ENCODE measurements at places on chromosomes 7 and 10.

- no peak for DNase-seq
These were observed 980.8 kb upstream of the LRRTM3 start for GRCh38 chr10:65945061-65945460.

DNA sequence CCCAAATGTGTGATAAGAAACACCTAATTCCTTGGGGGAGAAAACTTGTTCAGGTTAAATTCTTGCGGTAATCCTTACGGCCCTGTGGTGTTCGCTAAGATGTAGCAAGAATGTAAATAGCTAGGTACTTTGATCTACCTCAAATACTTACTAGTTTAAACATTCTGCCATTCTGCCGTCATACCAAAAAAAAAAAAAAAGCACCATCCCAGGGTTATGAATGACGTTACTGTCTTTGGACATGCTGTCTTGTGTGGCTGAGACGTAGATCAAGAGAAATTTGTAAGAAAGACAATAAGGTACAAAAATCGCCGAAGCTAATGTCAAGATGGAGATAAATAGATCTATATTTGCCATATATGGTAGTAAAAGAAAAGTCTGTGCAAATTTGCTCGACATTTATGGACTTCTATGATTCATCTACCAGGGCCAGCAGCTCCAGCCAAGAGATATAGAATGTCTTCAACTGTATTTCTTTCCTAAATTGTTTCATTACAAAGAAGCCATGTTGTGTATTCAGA lies 195.6 kb downstream of the CUX1 start:
- no peak for DNase-seq

- no peak for DNase-seq
These were observed 26.4 kb downstream of the TEX36 start for GRCh38 chr10:125656523-125656922.

- DNase-seq, result no peak
These were observed 7.8 kb downstream of the GPER1 start for GRCh38 chr7:1095621-1096155.

DNA sequence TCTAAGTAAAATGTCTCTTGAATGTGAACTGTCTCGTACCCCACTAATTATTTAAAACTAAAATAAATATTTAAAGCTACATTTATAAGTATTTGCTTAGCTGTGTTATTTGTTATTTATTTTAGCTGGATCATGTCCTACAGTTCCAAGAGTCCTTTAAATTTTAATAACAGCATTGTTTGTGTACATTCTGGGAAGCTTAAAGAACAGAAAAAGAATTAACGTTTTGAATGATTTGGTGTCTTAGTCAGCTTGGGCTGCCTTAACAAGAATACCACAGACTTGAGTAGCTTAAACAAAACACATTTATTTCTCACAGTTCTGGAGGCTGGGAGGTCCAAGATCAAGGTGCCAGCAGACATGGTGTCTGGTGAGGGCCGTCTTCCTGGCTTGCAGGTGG lies 107.4 kb downstream of the ITIH5 start:
- DNase-seq, result no peak

- no peak for DNase-seq
These were observed 31.9 kb downstream of the FAM107B start for GRCh38 chr10:14742815-14743214.

GRCh38 chr10:72320676-72321247 lies 34.0 kb downstream of the DNAJB12 start:
- DNase-seq, result peak; percentile 71

DNA sequence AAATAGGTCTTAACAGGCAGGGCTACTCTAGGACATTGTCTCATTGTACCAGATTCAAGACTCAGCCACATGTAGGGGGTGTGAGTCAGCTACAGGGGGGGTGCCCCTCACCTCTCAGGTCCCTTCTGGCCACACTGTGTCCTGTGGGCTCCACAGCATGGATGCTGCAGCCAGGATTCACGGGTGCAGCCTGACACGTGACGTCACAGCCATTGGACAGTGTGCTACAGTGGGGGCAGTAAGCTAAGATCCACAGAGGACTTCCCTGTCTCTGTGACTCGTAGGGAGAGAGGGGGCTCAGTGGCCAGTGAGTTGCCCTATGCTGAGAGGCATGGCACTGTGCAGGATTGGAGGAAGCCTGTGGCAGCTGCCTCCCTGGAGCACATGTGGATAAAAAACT lies 77.9 kb downstream of the TMEM178B start:
- no peak for DNase-seq

GRCh38 chr7:142301299-142301698 lies 43.4 kb upstream of the PRSS58 start:
- DNase-seq, result no peak

- no peak for DNase-seq
These were observed 308.8 kb upstream of the ZNF32 start for GRCh38 chr10:43957267-43958070.

- DNase-seq, result no peak
These were observed 41.4 kb downstream of the CAMK1D start for GRCh38 chr10:12390733-12391132.

DNA sequence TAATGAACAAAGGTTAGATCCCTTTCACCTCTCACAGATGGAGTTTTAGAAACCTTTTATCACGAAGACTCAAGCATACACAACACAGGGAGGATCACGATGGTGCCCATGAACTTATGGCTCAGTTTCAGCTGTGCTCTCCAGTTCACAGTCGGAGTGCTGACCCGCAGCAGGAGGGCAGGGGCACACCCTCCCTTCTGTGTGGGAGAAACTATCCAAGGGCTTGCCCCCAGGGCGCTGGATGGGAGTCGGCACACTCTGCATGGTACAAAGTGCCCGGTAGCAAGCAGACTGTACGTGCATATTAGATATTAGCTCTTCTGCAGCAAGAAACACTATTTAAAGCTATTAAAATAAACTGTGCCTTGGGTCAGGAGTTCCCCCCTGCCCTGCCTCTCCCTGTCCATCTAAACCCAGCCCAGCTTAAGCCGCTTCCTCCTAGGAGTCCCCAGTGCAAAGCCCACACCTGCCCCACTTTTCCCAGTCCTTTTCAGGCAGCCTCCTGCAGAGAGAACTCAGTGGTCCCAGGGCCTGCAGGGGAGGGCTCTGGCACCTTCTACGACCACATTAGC lies 76.5 kb downstream of the CHST15 start:
- DNase-seq, result no peak

DNA sequence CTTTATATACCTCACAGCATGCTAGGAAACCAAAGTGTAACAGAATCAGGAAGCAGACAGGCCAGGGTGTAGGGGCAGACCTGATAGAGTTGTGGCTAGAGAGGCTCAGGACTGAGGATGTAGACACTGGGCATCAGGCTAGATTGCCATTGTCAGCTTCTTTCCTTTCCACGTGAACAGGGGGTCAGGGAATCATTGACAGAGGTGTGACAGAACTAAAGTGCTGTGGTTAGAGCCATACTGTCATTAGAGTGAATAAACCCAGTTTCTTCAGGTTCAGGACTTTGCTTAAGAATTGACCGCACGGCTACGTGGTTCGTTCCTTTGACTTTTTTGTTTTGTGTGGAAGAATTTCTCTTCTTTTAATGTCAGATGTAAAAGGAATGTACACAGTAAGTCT lies 90.7 kb downstream of the CALD1 start:
- DNase-seq, result no peak

GRCh38 chr10:76892766-76893479 lies 744.7 kb downstream of the KCNMA1 start:
- no peak for DNase-seq

- DNase-seq, result no peak
These were observed 29.9 kb downstream of the HEPACAM2 start for GRCh38 chr7:93196336-93196735.

GRCh38 chr10:12975906-12976305 lies 25.6 kb downstream of the CCDC3 start:
- DNase-seq, result no peak

DNA sequence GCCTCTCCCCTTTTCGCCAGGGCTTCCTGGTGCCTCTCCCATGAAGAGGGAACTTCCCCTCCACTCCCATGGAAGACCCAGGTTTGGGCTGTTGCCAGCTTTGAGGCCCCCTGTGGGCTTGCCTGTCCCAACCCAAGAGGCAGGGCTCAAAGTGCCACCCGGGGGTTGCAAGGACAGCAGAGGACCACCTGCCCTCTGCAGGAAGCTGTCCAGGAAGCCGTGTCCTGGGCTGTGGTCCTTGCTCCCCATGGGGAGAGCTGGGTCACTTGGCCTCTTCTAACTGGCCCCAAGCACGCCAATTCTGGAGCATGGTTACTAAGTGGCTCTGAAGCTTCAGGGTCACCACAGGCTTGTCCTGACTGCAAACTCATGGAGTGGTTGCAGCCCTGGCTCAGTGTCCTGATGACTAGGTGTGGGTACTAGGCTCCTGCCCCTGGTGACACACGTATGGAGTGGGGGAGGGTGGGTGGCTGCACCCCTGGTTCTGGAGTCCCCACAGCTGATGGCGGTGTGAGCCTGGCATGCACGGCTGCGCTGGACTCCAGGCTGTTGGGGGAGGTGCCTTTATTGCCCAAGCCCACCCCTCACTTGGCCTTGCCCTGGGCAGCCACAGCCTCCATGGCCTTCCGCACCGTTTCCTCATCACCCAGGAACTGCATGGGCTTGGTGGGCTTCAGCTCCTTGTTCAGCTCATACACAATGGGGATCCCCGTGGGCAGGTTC lies 3.0 kb downstream of the PGAM2 start:
- DNase-seq, result peak; percentile 31

DNA sequence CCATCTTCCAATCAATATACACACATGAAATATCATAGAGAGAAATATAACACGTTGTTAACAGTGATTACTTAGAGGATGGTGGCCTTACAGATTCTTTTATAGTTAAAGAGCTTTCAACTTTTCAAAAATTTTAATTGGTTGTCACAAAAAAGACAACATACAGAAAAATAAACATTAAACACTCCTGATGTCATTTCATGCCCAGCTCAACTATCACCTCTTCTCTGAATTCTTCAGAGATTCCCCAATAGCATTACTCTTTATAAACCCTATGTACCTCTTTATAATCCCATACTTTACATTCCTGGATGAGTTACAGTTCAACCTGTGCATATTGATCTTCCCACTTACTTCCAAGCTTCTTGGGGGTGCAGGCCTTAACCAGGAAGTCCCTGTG lies 159.8 kb downstream of the POU6F2 start:
- DNase-seq, result no peak

- DNase-seq, result no peak
These were observed 29.3 kb upstream of the ETV1 start for GRCh38 chr7:14018751-14019150.

GRCh38 chr7:42212541-42213090 lies 24.4 kb downstream of the GLI3 start:
- DNase-seq, result no peak

DNA sequence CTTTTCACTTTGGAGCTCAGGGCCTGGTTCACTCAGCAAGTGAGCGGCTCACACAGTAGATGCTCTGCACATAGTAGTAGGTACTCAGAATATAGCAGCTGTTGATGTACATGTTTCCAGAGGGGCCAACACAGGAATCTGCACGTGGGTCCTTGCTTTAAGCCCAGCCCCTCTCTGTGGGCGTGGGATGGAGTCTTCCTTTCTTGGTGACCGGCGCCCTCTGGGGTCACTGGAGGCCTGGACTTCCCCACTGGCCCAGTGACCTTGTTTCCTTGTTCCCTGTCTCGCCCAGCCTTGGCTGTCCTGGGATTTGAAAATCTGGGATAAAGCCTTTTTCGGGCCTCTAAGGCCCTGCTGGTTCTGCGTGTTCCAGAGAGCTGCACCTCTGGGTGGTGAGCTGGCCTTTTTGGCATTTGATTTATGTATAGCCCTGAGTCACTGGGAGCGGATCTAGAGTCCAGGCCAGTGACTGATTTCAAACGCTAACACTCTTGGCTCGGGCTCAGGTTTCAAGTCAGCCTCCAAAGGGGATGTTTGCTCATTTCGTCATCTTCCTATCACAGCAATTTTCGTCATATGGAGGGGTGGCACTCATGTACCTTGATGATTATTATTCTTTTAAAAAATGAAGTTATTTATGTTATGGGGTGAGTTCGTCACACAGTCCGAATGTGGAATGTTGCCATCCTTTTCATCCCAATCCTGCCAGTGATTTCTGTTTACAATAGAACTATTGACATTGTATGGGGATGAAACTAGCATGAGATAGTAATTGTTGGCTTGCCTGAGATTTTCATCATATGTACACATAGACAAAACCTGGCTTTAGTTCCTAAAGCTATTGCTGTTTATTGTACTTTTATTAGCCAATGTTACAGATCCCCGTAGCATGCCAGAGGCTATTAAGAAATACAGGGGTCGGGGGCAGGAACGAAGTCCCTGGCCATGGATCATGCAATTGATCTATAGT lies 65.5 kb downstream of the CUX1 start:
- no peak for DNase-seq

- no peak for DNase-seq
These were observed 17.2 kb upstream of the GLI3 start for GRCh38 chr7:42254217-42254616.

- DNase-seq, result no peak
These were observed 613.8 kb downstream of the LRMDA start for GRCh38 chr10:76045174-76045573.

- DNase-seq, result no peak
These were observed 149.0 kb upstream of the CHST15 start for GRCh38 chr10:124242365-124242764.

DNA sequence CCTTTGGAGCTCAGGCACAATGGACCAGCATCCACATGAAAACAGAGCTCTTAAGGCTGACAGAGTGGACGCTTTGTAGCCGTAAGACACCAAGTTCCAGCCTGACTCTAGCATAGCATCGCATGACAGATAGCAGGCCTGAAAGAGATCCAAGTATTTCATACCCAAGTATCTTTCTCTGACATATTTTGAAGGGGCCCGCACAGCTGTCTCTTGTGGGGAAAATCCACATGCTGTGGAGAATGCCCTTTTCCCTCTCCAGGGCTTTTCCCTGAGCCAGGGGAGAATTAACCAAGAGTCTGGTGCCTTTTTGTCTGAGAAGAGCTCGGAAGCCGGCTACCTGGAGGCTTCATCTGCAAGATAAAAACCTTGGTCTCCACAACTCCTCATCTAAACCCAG lies 51.0 kb downstream of the CFAP46 start:
- no peak for DNase-seq

GRCh38 chr7:143437578-143437977 lies 5.7 kb upstream of the TAS2R60 start:
- DNase-seq, result no peak

DNA sequence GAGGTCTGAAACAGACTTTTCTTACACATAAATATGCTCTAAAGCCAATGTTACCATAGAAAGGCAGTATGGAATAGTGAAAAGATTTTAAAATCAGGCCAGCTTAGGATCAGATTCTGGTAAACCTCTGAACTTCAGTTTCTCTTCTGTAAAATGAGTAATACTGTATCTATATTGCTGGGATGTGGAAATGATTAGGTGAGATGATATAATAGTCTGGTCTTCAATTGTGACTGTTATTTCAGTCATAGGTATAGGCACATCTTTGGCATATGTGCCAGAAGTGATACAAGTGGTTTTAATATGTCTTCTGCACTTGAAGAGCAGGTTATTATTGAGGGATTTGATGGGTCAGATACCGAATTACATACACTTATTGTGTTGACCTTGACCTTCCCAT lies 7.2 kb downstream of the ZNF277 start:
- DNase-seq, result no peak

DNA sequence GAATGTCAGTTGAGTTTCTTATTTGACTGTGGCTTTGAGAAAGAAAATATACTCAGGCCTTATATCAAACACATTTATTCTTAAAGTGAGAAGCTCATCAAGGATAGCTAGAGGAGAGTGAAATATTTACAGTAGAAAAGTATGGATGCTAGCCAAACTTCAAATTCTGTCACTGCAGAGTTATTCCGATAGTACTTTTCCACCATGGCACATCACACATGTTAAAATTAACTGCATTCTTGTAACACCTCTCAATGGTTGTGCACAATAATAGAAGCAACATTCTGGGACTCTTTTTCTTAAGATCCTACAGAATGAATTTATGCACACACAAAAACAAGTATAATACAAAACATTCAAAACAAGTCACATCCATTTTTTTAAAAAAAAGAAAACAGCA lies 4.5 kb downstream of the PPP1R3C start:
- DNase-seq, result no peak
